Fibroblast of pulmonary artery (primary cell): ENCODE measurements at places on chromosomes 7 and 10.

DNA sequence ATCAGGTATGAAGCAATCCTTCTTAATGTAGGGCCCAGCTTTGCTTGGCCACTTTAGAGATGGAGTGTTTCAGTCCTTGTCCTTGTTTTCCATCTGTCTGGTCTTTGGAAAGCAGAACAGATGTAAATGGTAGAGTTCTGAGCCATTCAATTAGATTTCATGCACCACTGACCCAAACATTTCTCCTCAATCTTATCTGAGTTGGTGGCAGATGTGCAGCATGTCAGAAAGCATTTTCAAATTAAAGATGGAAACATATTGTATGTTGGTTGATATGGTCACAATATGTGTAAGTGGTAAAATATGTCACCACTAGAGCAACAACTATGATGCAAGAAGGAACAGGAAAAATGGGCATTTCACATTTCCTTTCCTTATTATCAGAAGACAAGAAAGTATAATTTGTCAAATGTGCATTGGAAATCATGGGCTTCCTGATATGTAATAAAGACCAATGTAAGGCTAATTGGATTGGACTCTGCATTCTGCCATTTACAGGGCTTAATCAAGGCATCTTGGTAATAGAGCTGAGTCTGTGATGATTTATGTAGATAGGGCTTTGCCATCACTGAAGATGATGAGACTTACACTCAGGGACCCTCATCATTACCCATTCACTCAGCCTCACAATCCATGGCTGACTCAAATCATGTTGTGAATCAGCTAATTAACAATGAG is 750.7 kb downstream of the NRG3 start:
- no peak for DNase-seq

DNA sequence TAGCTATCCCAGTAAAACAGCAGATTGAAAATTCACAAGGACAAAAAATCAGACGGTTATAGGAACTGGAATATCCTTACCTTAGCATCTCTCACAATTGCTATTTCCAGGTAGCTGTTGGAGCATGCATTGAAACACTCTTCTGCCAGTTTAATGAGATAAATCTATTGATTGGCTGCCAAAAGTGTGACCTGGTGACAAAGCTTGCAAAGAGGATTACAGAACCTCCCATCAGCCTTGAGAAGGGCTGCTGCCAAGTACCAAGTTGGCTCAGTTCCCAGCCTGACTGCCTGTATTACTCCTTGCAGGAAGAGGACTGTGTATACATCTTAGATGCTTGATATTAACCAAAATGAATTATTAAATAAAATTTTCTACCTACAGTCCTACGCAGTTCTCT is 5.1 kb downstream of the PRLHR start:
- peak; percentile 68 for DNase-seq

GRCh38 chr10:6990891-6991290 is 410.8 kb upstream of the PRKCQ start:
- DNase-seq = no peak

DNA sequence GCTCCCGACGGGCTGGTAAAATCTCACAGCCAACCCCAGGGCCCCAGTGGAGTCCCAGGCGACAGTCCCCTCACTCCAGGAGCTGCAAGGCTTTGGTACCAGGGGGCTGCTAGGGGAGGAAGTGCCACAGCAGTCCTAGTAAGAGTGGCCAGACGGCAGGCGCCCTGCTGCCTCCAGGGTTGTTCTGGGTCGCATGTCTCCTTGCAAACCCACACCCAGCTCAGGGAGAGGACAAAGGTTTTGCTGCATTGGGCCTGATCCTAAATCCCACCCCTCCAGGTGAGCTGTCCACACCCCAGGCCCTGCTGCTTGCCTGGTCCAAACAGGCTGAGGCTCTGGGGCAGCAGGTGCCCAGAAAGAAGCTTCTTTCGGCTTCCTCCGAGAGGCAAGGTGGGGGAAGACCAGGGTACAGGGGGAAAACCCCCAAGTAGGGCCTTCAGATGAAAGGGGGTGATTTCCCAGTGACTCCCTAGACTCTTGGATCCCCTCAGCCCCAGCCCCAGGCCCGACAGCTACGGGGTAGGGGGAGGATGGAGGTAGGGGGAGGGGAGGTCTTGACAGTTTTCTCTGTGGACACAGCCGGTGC is 4.2 kb upstream of the KCP start:
- no peak for DNase-seq

GRCh38 chr7:151844071-151844824 is 32.7 kb downstream of the PRKAG2 start:
- DNase-seq = peak; percentile 44

DNA sequence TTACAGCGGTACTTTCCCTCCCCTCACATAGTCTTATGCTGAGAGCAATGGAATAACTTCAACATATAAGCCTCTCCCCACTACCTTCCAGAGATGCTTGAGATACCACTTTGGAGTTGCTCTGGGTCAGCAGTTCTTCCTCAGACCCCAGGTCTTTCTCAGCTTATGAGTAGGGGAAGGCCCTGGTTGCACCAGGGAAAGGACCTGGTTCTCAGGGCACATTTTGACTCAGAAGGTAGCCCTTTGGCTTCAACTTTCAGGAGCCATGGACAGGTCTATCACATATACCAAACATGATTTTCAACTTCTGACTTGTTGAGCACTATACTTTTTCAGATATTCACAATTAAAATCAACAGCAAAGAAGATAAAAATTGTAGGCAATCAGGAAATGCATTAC is 11.5 kb upstream of the FIGNL1 start:
- no peak for DNase-seq

GRCh38 chr10:3829156-3830050 is 44.4 kb upstream of the KLF6 start:
- DNase-seq = no peak

DNA sequence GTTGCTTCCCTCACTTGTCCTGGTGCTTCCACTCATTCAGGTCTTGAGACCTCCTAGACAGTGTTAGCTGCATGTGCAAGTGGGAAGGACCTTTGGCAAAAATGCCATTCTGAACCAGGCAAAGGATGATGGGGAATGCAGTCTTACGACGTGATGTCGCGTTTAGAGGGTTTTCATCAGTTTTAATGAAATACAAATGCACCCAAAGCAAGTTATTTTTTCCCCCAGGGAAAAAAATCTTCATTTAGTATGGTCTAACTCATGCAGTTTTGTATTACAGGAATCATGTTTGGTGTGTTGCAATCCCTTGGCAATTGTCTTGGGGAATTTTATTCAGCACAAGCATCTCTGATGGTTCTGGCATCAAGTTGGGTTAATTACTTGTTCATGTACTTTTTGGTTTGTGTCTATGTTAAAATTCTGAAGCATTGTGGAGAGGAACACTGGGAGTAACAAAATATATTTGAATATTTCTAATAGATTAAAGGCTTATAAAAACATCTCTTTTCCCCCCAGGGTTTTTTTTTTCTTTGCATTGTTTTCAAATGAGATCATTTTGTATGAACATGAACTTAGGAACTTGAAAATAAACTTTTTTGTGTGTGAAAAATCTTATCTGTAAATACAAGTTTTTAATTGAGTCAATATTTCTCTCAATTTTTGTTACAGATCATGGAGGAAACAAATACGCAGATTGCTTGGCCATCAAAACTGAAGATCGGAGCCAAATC is 188.9 kb downstream of the BICC1 start:
- DNase-seq = peak; percentile 90

GRCh38 chr10:111837985-111838384 is 345.6 kb downstream of the GPAM start:
- DNase-seq = no peak

DNA sequence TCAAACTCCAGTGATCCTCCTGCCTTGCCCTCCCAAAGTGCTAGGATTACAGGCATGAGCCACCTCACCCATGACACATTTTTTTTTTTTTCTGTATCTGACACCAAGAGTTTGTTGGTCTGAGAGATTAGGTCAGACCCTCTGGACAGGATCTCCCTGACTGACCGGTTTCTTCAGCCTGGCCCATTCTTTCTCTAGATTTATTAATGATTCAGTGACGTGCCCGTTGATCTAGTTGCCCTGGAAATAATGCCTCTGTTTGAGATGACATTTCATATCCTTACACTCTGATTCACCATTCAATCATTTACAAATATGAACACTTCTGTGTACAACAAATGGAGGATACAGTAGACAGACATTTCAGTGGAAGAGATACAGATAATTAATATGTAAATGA is 1.4 kb upstream of the ZNF212 start:
- no peak for DNase-seq

DNA sequence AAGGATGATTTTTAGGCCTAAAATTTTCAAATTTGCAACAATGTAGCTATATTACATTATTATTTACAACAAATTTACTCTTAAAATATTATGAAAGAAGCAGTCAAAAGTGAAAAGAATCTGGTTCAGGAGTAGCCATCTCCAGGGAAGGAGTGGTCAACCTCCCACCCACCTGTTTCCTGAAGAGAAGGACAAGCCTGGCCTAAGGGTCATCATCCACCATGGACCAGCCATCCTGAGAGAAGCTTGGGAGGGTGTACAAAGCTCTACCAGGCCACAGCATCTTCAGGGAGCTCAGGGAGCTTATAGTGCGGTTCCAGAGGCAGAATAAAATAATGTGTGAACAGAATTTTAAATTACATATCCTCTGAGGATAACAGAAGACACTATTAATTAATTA is 38.1 kb downstream of the COL1A2 start:
- DNase-seq = peak; percentile 37

DNA sequence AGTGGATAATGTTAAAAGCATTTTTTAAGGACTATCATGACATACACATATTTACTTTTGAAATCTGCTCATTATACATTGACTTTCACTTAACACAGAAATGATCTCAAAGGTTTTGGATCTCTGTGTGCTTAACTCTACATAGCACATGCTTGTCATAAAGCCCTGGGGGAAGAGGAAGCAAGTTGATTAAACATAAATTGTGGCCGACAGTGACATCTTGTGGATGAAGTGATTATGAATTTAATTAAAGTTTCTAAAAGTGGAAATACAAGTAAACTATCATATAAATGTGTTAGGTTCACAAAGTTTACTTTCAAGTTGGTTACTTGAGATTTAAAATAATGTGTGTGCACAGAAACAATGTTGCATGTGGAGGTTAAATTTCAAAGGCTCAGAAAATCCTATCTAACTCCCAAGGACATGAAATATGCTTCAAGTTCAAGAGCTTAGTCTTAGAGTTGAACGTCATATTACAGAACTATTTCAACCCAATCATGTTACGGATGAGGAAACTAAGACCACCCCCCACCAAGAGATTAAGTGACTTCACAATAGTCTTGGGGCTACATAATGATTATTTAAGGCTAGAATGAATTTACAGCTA is 1247.8 kb downstream of the GATA3 start:
- DNase-seq = peak; percentile 66

DNA sequence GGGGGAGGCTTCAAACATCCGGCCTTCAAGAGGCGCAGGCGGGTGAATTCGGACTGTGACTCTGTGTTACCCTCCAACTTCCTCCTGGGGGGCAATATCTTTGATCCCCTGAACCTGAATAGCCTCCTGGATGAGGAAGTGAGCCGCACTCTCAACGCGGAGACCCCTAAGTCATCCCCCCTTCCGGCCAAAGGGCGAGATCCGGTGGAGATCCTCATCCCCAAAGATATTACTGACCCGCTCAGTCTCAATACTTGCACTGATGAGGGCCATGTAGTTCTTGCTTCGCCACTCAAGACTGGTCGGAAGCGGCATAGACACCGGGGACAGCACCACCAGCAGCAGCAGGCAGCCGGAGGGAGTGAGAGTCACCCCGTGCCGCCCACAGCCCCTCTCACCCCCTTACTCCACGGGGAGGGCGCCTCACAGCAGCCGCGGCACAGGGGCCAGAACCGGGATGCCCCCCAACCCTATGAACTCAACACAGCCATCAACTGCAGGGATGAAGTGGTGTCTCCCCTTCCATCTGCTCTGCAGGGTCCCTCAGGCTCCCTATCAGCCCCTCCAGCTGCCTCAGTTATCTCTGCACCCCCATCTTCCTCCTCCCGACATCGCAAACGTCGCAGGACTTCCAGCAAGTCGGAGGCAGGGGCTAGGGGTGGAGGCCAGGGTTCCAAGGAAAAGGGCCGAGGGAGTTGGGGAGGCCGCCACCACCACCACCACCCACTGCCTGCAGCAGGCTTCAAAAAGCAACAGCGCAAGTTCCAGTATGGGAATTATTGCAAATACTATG is 1.1 kb downstream of the MEPCE start:
- DNase-seq = no peak

- DNase-seq = no peak
Observed at GRCh38 chr7:26538216-26538615, 246.6 kb downstream of the SNX10 start.

GRCh38 chr7:156198277-156198676 is 386.0 kb upstream of the SHH start:
- DNase-seq = no peak

GRCh38 chr7:131183611-131184119 is 144.0 kb upstream of the MKLN1 start:
- DNase-seq = no peak

DNA sequence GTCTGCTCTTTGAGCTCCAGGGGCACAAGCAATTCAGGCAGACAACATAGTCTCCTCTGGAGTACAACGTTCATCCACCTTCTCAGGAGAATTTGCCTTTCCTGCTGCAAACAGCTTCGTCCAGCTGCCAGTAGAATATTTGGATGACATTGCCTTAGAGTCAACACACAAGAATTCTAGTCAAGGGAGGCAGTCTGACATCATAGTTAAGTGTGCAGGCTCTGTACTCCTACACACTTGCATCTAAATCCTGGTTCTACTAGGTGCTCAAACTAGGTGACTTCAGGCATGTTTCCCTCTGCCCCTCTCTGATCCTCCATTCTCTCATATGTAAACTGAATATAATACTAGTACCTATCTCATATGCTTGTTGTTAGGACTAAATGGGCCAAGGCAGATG is 314.8 kb downstream of the HPSE2 start:
- DNase-seq = peak; percentile 10

GRCh38 chr10:87677595-87677994 is 17.9 kb downstream of the PAPSS2 start:
- no peak for DNase-seq

- peak; percentile 8 for DNase-seq
Observed at GRCh38 chr7:8261711-8262695, at the start of gene ICA1. Gene ICA1, minus strand, starts transcription at chr7:8262167. Its CDS starts 26,241 bp downstream, at chr7:8235926.

DNA sequence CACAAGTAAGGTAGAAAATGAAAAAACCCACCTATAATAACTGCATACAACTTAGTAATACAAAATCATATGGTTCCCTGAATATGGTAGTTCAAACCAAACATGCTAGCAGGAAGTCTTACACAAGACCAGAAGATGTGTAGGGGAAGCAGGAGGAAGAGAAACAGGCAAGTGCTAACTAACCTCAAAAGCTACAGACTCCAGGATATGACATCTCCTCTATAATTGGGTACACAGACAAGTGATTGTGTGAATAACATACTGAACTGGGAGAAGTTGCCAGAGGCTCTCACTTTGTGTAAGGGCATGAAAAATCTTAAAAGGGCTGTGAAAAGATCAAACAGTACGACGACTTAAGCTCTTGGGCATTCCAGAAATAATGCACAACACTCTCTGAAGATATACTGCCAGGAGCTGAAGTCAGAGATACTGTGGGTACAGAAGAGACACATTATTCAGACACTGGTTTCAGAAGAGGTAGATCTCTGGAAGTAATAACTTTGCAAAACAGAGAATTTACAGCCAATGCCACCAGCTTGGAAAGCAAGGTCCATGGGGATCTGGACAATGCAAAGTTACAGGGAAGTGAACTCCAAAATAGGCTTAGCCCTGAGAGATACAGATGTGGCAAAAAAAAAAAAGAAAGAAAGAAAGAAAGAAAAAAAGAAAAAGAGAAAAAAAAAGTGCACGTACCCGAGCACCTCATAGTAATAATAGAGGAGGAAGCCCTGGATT is 767.2 kb downstream of the TNS3 start:
- peak; percentile 10 for DNase-seq
